ENCODE measurements at places on chromosomes 3 and 15.

DNA sequence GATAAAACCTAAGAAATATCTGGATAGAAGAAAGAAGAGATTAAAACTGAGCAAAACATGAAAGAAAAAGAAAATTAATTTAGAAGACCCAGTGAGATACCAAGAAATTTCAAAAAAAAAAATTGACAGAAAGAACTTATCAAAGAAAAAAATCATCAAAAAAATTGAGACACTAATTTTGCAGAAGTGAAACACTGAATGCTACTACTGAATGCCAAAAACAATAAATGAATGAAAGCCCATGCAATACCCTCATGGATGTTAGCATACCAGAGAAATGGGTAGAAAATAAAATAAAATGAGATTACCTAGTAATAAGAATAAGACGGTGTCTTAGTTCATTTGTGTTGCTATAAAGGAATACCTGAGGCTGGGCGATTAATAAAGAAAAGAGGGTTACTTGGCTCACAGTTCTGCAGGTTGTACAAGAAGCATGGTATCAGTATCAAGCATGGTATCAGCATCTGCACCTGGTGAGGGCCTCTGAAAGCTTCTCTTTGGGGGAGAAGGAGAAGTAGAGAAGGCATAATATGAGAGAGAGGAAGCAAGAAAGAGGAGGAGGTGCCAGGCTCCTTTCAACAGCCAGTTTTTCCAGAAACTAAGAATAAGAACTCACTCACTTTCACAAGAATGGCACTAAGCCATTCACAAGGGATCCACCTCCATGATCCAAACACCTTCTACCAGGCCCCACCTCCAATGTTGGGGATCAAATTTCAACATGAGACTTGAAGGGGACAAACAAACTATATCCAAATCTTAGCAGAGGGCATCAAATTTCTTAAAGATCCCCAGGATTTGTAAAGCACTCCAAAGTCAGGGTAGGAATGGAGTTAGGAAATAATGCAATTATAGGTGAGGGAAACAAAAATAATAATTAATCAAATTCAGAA lies 73.2 kb downstream of the BTLA start:
- no peak for DNase-seq

- DNase-seq: no peak
Measured at GRCh38 chr3:117171124-117171523, 461.5 kb downstream of the TUSC7 start.

GRCh38 chr15:59723687-59724346 lies 34.7 kb upstream of the BNIP2 start:
- DNase-seq: no peak

- DNase-seq: peak; percentile 75
Measured at GRCh38 chr3:12984023-12984823, 89.0 kb downstream of the IQSEC1 start.

GRCh38 chr3:189664311-189664710 lies 33.1 kb downstream of the TP63 start:
- no peak for DNase-seq

DNA sequence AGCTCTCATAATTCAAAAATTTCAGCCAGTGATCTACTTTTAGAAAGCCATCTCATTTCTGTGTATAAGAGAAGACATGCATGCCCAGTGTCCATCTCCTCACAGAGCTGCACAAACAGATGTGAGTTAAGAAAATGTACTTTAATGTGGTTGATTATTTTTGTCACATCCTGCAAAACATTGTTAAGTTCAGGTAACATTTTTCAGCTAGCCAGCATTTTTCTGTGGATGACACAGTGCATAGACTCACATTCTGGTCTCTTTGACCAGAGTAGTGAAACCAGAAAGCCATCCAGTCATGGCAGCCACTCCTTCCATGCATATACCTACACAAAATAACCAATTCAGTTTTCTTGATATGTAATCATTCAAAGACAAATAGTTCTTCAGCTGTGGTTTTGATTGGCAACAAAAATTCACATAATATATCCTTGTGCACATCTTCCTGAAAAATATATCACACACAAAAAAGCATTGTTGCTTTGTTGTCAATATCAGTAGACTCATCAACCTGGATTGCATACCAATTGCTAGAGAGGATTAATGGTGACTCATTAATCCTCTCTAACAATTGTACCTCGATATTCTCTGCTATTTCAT lies 2.1 kb upstream of the PLSCR1 start:
- DNase-seq: no peak

DNA sequence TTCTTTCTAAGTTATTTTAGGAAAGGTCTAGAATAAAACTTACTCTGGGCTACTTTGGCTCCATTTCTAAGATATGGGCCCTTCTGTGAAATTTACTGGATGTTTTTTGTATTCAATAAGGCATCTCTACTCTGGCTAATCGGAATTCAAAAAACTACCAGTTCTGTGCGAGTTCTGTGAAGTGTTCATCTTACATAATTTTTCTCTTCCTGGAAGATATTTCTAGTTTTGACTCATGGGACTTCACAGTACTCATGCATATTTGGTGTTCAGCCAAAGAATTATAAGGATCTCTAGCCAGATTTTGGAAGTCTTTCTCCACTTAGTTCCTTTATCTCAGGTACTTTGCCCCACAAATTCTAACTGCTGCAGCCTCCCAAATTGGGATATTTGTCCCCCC lies 46.4 kb upstream of the MBNL1 start:
- no peak for DNase-seq

DNA sequence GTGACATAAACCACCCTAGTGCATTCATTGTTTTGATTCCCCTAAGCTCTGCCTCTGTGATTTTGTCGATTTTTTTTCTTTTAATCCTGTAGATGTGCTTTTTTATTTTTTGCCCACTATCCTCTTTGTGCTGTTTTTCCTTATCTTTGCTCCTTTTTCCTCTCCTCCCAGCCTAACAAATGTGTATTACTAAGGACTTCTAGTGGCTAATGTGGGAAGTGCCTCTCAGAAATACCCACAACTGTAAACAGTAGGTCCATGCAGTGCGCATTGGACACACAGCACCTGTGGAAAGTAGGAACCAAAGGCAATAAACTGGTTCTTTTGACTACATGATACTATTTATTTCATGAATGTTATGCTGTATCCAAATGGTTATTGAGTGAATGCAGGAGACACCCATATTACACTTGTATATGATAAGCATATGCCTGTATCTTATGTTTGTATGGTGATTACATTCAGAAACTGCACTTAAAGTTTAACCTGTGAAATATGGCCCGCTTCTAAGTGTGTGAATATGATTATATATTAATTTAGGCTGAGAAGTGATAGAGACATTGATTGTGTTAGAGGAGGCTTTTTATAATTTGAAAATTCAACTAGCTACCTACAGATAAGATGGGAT lies 147.8 kb downstream of the PLCL2 start:
- DNase-seq: no peak

- no peak for DNase-seq
Measured at GRCh38 chr15:68797599-68798345, 22.9 kb downstream of the ANP32A start.

DNA sequence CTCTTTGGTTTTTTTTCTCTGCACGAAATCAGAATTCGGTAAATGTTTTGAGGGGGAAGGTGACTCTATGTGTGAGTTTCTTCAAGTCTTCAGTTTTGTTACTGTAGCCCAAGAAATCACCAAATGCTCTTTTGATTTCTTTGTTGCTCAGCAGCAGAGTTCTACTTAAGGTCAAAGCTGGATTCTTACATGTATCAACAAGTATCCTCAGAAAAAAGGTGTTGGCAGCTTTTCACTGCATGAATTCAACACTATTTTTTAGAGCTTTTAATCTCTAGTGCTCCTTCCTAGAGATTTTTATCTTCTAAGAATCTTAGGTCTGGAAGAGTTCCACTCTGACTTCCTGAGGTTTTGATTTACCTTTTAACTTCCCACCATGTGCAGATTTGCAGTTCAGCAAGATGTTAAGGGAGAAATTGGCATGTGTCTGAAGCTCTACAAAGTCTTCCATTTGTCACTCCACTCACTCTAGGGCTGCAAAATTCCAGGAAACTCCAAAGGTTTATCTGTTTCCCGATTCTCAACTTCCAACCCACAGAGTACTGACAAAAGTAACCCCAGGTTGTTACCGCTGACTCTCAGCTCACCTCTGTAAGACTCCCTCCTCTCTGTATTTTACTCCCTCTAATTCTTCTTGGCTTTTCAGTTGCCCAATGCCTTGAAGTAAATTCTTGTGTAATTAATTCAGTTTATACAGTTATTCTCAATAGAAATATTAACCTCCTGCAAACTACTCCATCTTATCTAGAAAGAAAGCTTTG lies 13.3 kb upstream of the CD200 start:
- no peak for DNase-seq

DNA sequence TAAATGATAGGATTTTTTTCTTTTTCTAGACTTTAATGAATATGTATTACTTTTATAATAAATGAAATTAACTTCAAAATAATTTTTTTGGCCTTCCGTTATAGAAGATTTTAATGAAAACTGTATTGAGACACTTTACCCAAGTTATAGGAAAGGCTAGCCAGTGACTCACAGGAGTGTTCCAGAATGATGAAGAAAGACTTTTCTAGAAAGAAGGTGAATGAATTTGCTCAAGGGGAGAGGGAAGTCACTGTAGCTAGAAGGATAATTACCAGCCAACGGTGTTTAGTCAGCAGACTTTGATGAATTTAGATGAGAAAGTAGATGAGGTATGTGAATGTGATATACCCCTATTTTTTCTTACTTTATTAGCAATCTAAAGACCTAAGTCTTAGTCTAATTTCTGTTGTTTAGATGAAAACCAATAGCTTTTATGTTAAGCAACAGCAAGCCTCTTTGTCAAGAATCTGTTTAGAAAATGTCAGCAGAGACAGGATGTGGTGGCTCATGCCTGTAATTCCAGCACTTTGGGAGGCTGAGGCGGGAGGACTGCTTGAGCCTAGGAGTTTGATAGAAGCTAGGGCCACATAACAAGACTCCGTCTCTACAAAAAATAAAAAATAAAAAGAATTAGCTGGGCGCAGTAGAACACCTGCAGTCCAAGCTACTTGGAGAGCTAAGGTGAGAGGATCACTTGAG lies 3.2 kb downstream of the ALAS1 start:
- no peak for DNase-seq
